Activated T-helper 2 cell treated with anti-CD3 and anti-CD28 coated beads, Interferon-gamma antibody, Interleukin-2, Interleukin-4, amounts not matched to agents 10 μg/mL and 5 μg/mL and 100 μg/mL, durations not matched to agents 14 hours and 24 hours and 36 hours (primary cell): ENCODE measurements at places on chromosomes 11 and 22. TPM values are rescaled to one million over a fixed set of nuclear protein-coding genes. Genes with fewer than 3 reads are reported as not detected.

OR51D1 gene
- not detected in 2 replicates for total RNA-seq

- no peak for DNase-seq
Measured at GRCh38 chr22:46528121-46528610, 9.3 kb downstream of the CELSR1 start.

DNA sequence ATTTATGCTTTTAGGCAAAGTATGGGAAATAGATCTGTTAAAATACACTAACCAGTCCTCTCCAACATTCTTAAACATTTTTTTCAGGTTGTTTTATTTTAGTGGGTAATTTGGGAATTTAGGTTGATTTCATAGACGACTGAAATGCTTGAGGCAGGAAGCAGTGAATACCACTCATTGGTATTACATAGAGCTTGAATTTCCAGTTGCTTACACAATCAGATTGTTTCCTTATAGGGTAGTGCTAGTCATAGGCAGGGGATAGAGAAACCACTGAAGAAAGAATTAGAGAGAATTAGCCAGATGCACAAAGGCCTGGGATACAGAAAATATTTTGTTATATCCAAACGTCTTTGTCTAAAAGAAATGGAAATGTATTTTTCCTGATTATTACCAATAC is 23.9 kb upstream of the LYVE1 start:
- no peak for DNase-seq

FXYD6 gene
- total RNA-seq, result 0.11 and 0.18 TPM in 2 replicates

DNA sequence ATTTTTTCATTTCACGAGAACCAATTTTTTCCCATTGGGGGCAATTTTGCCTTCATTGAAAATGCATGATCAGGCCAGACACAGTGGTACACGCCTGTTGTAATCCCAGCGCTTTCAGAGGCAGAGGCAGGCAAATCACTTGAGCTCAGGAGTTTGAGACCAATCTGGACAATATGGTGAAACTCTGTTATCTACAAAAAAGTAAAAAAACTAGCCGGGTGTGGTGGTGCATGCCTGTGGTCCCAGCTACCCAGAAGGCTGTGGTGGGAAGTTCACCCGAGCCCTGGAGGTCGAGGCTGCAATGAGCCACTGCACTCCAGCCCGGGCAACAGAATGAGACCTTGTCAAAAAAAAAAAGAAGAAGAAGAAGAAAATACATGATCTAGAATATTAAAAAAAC is 19.2 kb upstream of the UPK3A start:
- DNase-seq, result no peak

DNA sequence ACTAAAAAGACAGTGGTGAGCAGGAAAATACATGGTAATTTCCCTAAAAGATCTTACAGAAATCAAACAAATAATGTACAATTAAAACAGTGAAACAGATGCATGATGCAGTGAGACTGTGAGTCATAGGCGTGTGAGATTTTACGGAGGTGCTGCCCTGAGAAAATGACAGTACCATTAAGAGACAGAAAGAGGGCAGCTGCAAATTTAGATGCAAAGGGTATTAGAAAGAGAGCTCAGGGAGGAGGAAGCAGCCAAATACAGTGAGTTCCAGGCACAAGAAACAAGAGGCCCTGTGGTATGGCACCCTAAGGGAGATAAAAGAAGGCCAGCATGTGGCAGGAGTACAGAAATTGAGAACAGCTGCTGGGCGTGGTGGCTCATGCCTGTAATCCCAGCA is 88.5 kb upstream of the FIBIN start:
- no peak for DNase-seq

GRCh38 chr11:80726236-80726635 is 1285.4 kb upstream of the TENM4 start:
- no peak for DNase-seq

GRCh38 chr22:17970201-17970708 is 54.1 kb downstream of the MICAL3 start:
- no peak for DNase-seq

- peak; percentile 55 for DNase-seq
Measured at GRCh38 chr22:22877523-22878210, 9.9 kb upstream of the IGLL5 start.

- peak; percentile 86 for DNase-seq
Measured at GRCh38 chr11:81869351-81870065, 864.2 kb downstream of the FAM181B start.

C11orf21 gene
- 3.1 and 3.4 TPM in 2 replicates for total RNA-seq

DNA sequence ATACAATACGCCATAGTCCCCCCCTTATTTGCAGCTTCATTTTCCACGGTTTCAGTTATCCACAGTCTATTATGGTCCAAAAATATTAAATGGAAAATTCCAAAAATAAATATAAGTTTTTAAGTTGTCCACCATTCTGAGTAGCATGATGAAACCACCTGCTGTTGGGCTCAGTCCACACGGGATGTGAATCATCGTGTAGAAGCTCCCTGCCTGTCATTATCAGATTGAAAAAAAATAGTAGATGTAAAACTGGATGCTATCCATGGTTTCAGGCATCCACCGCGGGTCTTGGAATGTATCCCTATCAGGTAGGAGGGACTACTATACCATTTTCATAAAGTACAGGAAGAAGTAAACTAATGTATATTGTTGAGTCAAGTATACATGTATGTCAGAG is 127.4 kb downstream of the TTC17 start:
- no peak for DNase-seq

DNA sequence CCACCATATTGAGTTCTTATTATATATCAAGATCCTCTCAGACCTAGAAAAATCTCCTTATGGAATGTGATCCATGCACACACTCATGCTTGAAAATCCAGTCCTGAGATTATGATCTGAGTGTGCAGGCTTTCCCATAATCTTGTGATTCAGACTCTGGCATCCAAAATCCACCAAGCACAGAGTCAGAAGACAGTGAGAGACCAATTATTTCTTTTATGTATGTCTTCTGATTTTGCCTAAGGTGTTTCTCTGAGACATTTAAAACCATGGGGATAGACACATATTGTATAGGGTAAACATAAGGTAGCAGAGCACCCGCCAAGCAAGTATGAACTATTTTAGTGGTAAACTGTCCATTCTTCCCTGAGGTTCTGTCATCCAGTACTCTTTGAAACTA is 52.0 kb upstream of the MMP13 start:
- DNase-seq, result no peak

DNA sequence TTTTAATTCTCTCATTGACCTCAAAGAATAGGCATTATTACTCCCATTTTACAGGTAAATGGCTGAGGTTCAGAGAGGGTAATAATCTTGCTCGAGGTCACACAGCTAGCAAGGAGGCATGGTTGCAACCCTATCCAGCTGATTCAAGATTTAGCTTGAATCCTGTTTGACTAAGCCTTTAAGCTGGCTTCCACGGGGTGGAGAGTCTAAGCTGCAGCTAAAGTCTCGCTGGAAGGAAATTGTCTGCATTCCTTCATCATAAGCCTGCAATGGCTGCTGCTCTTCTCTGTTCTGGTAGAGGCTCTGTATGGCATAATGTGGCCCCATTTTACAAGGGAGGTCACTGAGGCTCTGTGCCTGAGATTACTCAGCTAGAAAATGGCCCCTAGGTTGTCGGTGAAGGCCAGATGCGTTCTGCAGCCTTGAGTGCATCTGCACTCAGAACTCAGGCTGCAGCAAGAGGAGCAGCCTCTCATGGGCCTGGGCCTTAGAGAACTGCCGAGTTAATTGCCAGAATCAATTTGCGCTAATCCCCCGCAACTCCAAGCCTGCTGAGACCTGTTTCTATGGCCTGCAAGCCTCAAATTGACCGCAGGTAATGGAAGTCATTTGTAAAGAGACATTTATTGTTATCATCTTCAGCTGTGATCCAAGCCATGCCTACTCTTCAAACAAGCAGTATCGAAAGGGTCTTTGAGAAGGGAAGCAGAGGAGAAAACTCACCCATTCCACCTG is 44.1 kb upstream of the SEZ6L start:
- no peak for DNase-seq

GLB1L2 gene
- total RNA-seq, result 3.1 and 4.3 TPM in 2 replicates

GRCh38 chr22:21712751-21713427 is 22.7 kb downstream of the YPEL1 start:
- peak; percentile 33 for DNase-seq

MPPED2 gene
- total RNA-seq, result not detected in 2 replicates

MEI1 gene
- total RNA-seq, result 24.6 and 26.1 TPM in 2 replicates

DNA sequence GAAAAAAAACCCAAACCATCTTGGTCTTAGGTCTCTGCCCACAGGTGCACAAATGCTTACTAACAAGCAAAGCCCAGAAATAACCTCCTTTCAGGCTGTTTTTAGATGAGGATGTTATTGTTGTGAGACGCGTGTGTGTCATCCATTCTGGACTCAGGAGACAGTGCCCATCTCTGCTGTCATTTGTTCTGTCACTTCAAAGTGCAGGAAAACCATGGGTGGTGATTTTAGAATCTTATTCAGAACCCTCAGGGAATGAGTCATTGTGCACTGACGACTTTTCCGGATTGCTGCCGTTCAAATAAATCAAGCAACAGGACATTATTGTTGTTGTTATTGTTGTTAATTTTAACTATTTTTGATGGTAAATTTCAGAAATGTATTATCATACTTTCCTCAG is 110.3 kb downstream of the LRRC32 start:
- DNase-seq, result no peak

KDM4E gene
- not detected in 2 replicates for total RNA-seq
